Occipital lobe (tissue), 3 donors: ENCODE measurements at places on chromosomes 5 and 9. TPM values are rescaled to one million over a fixed set of nuclear protein-coding genes. Genes with fewer than 3 reads are reported as not detected.

DNA sequence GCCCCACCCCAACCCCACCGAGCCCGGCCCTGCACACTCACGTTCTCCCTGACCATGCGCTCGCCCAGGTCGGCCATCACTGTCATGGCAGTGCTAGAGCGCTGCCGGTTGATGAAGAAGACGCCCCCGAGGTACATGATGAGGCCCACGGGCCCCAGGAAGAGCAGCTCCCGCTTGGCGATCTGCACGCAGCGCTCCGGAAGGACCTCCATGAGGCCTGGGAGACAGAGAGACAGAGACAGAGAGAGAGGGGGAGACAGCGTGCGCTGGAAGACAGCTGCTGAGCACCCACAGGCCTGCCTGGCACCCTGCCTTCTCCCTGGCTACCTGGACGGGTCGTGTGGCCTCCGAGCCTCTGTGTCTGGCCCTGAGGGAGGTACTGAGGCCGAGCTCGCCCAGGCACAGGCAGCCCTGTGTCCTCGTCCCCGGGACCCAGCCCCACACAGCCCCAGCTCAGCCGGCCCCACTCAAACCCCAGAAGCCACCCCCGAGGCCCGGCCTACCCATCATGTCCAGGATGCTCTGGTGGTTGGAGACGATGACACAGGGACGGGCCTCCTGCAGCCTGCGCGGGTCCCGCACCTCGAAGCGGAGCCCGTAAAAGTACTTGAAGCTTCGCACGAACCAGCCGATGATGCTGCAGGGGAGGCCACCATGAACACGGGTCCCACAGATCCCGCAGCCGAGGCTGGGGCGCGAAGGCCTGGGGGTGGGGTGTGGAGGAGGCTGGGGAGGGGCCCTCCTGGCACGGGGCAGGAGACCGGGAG, 10.2 kb downstream of the AGPAT2 start:
- no peak for DNase-seq

DNA sequence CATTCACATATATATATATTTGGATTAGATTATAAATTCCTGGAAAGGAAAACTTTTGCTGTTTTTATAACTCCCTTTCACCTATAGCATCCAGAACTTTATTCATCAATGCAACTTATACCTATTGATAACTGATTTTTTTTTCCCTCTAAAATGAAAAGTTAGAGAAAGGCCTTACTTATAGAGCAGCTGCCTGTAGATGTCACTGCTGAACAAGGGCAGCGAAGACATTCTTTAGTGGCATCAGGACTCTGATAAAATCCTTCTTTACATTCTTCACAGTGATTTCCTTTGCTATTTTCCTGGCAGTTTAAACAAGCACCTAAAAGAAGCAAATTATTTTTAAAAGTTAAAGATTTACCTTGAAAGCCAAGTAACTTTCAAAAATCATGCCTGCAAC, 32.3 kb upstream of the CDK5RAP2 start:
- no peak for DNase-seq

DNA sequence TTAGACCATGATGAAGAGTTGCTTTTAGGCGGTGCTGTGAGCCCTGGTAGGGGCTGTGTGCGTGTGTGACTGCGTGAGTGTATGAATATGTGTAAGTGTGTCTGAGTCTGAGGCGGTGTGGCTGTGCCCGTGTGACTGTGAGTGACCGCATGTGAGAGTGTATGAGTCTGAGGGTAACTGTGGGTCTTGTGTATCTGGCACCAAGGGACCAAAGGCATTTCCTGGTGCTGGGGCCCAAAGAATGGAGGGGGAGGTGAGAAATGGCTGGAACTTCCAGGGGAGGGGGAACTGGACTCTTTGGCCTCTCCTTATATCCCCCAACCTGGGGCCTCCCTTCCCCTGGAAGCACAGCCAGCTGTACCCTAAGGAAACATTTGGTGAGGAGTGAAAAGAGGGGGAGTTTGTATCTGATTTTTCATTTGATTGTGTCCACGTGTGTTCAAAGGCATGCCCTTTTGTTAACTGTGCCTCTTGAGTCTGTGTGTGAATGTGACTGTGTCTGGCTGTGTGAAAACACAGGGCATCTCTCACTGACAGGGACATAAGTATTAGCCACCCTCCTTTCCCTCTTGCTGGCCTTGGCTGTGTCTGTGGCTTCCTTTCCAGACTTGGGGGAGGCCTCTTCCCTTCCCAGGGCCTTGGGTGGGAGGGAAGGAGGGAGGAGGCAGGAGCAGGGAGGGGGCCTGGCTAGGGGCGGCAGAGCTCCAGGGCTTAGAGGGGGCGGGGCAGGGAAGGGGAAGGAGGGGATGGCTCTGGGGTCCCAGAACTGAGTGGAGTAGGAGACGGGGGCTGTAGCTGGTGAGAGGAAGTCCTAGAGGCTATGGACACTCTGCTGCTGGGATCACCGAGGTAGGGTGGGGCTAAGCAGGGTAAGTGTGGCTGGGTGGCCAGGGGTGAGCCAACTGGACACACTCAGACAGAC, 1.4 kb downstream of the IL11RA start:
- no peak for DNase-seq

GRCh38 chr5:43216941-43217340, 24.9 kb downstream of the NIM1K start:
- DNase-seq, result no peak

DNA sequence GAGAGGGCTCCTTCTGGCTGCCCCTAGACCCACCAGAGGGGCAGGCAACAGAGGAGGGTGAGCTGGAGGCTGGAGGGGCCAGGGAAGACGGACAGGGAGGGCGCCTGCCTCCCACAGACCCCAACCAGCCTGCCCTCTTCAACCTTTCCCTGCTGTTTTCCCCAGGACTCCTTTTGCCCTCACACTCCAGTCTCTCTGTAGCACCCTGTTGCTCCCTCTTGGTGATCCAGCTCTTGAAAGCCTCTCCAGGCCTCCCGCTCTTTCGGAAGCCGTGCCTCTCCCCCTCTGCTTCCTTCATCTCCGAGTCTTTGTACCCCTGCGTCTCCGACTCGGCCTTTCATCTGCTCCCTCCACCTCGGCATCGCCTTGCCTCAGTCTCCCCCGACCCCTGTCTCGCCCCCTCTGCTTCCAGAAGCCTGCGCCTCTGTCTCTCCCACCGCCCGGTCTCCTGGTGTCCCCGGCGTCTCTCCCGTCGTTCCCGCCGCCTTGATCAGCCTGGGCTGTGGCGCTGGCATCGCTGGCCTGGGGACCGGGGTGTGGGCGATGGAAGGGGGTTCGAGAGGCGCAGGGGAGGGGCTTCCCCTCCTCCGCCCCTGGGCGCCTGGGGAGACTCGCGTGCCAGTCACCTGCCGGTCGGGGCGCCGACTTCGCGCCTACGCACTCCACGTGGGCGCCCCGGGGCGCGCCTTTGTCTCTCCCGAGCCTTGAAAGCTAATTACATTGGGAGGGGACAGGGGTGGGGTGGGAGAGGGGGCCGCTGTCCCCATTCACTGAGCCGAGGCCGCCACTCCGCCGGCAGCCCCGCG, 5.3 kb upstream of the PRDM12 start:
- no peak for DNase-seq

DNA sequence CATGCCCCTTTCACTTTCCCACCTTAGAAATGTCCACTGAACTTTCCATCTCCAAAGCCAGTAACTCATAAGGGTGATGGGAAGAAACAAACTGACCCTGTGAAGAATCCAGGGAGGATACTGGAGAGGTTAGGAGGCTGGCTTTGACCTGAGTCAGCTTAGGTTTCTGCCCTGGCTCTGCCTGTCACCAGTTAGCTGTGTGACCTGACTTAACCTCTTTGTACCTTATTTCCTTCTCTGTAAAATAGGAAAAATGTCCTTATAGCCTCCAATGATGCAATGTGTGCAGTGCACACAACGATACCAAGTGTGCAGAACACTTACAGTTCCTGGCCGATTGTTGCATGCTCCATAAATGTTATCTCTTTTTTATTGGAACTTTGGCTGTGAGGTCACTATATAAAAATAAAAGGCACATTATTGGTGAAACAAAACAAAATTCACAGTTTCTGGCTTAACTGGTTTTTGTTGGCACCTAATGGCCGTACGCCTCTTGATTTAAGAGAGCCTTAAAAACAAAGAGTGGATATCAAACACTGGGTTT, 37.8 kb downstream of the GABRP start:
- no peak for DNase-seq

DNA sequence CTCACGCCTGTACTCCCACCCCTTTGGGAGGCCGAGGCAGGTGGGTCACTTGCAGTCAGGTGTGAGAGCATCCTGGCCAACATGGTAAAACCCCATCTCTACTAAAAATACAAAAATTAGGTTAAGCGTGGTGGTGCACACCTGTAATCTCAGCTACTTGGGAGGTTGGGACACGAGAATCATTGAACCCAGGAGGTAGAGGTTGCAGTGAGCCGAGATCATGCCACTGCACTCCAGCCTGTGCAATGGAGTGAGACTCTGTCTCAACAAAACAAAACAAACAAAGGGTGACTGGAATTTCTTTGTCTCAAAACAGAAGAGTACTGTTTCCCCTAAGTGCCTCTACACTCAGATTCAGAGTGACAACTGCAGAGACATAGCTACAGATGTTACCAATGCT, 116.1 kb downstream of the AP3B1 start:
- no peak for DNase-seq

GRCh38 chr9:31347082-31347617, 1037.3 kb upstream of the ACO1 start:
- DNase-seq, result no peak

The INSL6 gene
- total RNA-seq, result not detected

The RANBP3L gene
- 14.7 TPM for total RNA-seq

DNA sequence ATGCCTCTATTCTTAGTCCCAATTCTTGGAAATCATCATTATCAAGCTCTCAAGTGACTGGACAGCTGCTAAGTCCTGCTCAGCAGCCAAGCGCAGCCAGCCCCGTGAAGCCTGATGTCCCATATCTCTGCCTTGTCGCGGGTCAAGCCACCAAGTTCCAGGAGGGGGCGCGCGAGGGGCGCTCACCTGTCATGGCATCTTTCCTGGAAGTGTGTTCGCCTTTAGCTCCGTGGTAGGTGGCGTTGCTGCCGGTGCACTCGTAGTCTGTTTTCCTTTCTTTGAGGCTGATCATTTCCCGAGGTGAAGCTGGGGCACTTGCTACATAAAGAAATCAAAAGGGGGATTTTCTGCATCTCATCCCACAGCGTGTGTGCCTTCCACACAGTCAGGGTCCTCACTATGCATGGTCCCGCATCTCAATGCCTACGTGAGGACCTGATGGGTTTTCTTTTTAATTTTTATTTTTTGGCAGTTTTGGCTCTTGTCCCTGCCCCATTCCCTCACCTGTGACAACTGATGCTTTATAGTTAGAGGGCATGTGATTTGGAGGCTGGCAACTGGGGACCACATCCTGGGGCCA, 227.0 kb upstream of the DAP start:
- DNase-seq, result no peak

DNA sequence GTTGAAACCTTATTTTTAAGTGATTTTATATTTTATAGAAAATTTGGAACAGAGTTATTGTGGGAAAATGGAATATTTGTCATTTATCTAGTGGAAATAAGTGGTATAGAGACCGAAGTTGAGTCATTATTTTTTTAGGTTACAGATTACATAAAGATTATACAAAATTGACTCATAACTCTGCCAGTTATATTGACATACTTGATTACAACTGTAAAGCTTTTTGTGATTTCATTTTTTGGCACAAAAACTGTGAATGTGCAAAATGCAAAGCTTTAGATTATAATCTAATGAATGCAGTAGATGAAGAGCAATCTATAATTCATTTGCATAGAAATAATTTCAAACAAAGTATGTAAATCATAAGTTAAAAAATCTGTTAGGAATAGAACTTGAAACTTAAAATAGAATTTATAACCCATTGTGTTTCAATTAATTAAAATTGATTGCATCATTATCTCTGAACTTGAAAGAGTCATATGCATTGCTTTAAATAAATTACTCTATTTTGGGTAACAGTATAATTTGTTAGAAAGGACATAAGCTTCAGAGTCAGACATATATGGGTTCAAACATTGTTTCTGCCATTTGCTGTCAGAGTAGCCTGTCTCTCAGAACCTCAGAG, 280.4 kb downstream of the FER start:
- no peak for DNase-seq

- DNase-seq, result no peak
These were observed 71.1 kb downstream of the CACNA1B start for GRCh38 chr9:137948642-137949041.

DNA sequence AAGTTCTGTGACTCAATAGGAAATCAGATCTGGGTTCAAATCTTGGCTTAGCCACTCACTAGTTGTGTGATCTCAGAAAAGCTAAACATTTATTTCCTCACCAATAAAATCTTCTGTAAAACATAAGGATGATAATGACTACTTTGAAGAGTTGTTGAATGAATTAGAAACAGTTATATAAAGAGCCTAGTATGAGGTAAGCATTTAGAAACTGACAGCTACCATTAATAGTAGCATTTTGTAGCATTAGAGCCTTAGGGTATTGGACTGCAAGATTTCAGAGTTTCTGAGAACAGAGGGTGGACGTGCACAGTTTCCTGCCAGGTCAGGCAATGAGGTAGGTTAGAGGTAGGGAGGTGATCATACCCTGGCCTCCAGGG, 293.2 kb downstream of the CWC27 start:
- DNase-seq, result no peak

The TENT4A gene
- 20.7 TPM for total RNA-seq
